ENCODE measurements at places on chromosomes 1 and 21. TPM values are rescaled to one million over a fixed set of nuclear protein-coding genes. Genes with fewer than 3 reads are reported as not detected.

Gene RAP1A
- total RNA-seq, result 121 TPM

Gene CENPF
- total RNA-seq, result 15.0 TPM

Gene TCP10L
- total RNA-seq, result 0.67 TPM

DNA sequence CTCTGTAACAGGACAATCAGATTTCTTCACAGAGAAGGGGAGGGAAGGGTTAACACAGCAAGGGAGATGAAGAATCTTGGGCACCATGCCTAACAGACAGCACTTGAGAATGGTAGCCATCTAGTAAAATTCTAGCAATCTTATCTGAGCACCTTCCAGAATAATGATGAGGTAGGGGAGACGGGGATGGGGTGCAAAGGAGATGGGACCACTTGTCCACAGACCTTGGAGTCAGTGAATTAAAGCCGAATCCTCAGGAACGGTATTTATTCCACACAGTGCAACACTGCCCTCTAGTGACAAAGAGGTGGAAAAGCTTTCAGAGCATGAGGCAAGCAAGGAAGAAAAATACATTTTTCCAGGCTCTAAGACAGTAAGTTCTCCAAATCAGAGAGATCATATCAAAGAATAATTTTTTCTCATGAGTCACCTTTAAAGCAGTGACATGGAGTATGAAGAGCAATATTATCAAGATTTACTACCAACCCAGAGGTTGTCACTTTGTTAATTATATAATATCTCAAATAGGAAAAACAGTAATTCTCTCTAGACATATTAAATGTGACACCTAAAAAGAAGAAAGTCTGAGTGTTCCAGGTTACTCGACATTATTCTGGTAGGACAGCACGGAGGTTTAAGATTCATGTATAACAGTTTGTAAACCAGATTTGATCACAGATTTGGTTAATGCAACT, 43.3 kb upstream of the LPAR3 start:
- peak; percentile 72 for DNase-seq

DNA sequence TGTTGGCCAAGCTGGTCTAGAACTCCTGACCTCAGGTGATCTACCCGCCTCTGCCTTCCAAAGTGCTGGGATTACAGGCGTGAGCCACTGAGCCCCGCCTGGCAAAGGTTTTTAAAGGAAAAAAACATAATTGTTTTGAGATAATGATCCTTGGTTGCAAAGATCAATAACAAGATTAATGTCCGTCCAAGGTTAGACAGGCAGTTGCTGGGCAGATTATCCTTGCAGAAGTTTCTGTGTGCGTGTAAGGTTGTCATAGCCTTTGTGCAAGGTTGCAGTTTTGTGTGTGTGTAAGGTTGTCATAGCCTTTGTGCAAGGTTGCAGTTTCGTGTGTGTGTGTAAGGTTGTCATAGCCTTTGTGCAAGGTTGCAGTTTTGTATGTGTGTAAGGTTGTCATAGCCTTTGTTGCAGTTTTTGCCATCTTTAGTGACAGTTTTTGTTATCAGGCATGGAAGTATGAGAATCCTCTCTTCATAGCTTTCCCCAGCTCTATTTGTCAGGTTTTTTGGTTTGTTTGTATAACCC, 3.6 kb downstream of the YBEY start:
- DNase-seq, result no peak

GRCh38 chr1:38652217-38652616, 207.4 kb downstream of the RRAGC start:
- DNase-seq, result no peak

Gene THEM5
- not detected for total RNA-seq

GRCh38 chr21:44854664-44855446, 18.6 kb downstream of the PTTG1IP start:
- DNase-seq, result no peak

Gene RPTN
- not detected for total RNA-seq

DNA sequence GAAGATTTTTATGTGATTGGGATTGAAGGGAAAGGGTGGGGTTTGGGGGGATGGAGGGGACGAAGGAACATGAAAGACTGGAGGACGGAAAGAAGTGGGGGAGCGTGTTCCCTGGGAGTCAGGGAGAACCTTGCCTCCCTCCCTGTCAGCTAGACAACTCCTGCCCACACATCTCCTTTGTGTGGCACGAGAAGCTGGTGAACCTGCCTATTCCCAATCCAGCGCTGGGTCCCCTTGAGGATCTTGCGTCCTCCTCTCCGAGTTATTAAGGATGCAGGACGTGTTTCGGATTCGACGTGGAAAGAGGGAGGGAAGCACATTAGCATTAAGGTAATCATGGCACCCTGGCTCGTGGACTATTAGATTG, 1.4 kb downstream of the LRRC7 start:
- DNase-seq, result no peak

Gene CR2
- 0.26 TPM for total RNA-seq

- no peak for DNase-seq
Observed at GRCh38 chr1:183349201-183349711, 68.9 kb downstream of the NMNAT2 start.

DNA sequence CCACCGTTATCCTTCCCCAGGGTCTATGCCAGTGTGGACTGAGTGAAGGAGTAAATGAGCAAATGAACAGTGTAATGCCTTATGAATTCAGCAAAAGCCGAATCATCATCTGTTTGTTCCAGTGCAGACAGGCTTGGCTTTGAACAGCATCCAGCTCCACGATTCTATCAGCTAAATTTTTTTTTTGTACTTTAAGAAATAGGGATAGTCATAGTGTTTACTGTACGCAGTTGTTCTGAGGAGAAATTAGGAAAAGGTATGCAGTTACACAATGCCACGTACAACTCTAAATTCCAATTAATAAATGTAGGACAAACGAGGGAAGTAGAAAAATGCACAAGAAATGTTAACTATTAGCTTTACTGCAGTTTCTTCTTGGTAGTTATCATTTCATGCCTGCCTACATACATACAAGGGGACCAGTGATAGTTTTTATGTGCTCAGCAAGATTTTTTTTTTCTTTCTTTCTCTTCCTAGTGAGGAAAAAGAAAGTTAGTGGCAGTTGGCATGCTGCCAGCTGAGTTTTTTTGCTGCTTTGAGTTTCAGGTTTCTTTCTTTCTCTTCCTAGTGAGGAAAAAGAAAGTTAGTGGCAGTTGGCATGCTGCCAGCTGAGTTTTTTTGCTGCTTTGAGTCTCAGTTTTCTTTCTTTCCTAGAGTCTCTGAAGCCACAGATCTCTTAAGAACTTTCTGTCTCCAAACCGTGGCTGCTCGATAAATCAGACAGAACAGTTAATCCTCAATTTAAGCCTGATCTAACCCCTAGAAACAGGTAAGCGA, at the start of gene IFI44L:
IFI44L (plus strand) TSS at position 646 of the 777 bp plus-strand sequence. CDS start 7,468 bp downstream, outside the sequence.
- no peak for DNase-seq

GRCh38 chr21:34574601-34575529, 40.0 kb downstream of the RCAN1 start:
- DNase-seq, result no peak

GRCh38 chr1:19311503-19311930, 427 bp downstream of the AKR7A2 start:
- DNase-seq, result no peak

DNA sequence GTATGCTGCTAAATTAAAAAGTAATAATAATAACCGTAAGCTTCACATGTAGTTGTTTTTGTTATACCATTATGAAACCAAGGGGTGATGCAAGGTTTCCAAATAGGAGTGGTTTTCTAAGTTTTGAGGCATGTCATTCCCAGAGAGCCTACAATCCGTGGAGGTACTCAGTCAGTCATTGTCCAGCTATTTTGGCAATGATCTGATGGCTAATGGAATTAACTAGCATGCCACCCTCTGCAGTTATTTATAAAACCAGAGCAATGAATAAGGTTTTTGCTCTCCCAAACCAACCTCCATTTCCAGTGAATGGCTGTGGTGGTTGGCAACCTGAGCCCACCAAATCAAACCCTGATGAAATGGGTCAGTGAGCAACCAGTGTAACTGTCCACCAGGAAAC, 106.4 kb downstream of the TBX15 start:
- no peak for DNase-seq

DNA sequence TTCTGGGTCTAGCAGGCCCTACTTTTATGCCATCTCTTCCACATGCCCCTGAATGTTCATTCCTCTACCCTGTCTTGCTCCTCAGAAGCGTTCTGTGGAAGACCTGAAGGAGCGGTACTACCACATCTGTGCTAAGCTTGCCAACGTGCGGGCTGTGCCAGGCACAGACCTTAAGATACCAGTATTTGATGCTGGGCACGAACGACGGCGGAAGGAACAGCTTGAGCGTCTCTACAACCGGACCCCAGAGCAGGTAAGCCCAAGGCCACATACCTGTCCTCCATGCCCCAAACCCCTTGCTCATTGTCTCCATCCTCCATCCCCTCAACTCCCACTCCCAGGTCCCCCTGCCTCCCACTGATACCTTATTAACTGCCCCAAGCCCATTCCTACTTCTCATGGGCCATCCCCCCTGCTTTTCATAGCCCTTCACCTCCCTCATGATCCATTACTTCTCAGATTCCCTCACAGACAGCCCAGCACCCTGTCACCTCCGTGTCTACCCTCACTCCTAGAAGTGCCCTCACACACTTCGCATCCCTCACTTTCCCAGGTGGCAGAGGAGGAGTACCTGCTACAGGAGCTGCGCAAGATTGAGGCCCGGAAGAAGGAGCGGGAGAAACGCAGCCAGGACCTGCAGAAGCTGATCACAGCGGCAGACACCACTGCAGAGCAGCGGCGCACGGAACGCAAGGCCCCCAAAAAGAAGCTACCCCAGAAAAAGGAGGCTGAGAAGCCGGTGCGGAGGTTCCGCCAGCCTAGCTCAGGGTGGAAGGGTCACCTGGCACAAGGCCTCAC, 5.4 kb downstream of the DMAP1 start:
- DNase-seq, result no peak

- DNase-seq, result no peak
Observed at GRCh38 chr1:18948048-18948912, 8.2 kb downstream of the IFFO2 start.

DNA sequence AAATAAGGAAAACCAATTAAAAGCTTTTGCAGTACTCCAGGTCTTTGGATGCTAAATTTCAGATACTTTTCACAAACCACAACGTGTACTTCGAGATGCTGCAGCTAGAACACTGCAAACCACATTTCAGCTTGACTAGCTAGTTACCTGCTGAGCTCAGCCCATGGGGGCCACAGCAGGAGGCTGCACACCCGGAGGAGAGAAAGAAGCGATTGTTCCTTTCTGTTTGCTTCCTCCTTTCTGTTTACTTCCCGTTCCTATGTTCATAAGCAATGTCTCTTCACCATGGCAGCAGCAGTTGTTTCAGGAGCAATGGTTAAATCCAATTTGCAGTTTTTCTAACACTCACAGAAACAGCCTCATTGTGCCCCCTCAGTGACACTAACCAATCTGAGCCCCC, 225.6 kb upstream of the FGGY start:
- DNase-seq, result no peak

Gene FAM72A
- total RNA-seq, result 3.9 TPM

DNA sequence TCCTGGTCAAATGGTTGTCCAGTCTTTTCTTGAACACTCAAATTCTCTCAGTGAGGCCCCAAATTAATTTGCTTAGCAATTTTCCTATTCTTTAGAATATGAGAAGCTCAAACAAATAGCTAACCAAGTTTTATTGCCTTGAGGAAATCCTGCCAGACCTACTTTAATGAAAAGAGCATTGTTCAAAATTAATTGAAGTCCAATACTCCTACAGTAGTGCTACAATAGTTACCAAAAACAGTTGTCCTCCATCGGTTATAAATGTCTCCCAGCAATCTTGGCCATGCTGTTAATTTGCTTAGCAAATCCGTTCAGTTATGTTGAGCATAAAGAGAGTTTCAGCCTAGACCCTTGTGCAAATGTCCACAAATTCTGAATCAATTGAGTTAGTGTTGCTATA, 112.9 kb downstream of the MAB21L3 start:
- DNase-seq, result no peak

DNA sequence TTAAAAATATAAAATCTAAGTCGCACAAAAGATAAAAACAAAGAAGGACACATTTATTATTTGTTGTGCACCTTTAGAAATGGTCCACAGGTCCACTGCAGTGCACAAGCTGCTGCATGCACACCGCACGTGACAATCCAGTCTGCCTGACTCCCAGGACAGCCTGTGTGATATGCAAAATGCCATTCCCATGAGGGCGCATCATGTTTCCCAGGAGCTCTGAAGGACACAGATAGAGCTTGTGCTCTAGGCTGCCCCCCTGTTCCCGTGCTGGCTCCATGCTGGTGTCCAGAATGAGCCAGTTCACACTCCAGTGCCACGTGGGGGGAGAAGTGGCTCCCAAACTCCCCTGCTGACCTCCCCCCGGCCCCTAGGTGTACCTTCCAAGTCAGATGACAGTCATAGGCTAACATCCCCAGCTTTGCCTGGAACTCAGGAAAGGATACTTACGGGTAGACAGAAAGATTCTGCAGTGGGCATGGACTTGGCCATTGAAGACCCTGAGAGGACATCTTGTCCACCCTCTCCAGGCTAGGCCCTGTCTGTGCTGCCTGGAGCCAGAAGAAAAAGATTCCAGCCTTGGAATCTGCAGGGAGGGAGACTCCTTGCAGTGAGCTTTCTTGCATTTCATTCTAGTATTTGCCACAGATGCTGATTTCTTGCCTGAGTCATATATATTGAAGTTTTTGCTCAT, 26.3 kb downstream of the RAB7B start:
- DNase-seq, result no peak

Gene SFN
- total RNA-seq, result 130 TPM

Gene HSD3B1
- not detected for total RNA-seq

DNA sequence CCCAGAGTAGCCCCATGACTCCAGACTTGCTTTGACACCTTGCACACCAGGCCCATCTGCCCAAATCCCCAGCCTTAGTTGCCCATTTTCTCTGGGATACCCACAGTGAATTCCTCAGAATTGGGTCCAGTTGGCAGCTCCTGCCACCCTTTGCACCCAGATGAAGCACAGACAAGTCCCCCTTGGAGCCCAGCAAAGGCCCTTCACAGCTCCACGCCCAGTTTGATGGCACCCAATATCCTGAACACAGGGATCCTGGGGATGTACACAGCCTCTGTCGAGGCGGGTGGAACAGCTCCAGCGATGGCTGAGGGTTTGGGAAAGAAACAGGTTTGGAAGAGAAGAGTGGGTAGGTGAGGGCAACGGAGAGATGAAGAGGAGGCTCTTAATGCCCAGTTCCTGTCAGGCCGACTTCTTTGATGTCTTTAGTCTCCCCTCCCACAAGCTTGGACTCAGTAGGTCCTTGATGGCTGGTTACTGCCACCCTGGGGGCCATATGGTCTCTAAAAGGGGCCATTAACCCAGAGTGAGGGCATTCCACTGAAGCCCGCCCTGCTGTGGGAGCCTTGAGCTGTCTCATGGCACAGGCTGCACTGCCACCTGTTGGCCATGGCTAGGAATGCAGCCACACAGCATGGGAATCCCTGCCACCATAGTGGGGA, 21.7 kb downstream of the TMEM53 start:
- DNase-seq, result peak; percentile 93
